GM03348 (cell line): ENCODE measurements at places on chromosomes 11 and 22.
A peak's percentile ranks its signal among the peaks of the same experiment; 100 is the strongest.

- no peak for DNase-seq
Measured at GRCh38 chr11:69257134-69257533, 36.8 kb upstream of the MYEOV start.

DNA sequence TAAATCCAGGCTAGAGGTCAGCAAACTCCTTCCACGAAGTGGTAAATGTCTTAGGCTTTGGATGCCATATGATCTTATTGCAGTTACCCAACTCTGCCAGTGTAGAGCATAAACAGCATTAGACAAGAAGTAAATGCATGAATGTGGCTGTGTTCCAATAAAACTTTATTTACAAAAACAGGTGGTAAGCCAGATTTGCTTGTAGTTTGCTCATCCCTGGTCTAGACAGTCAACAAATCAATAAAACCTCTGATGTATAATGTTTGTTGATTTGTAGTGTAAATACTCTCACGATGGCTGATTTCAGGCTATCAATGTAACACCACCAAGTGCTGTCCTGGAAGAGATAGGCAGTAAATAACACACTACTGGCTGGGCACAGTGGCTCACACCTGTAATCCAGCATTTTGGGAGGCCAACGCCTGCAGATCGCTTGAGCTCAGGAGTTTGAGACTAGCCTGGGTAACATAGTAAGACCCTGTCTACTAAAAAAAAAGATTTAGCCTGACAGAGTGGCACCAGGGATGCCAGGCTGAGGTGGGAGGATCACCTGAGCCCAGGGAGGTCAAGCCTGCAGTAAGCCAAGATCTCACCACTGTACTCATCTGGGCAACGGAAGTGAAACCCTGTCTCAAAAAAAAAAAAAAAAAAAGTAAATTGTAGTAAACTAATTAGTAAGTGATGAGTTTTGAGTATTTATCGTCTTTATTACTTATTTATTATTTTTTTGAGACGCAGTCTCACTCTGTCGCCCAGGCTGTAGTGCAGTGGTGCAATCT lies 6.9 kb upstream of the CATSPER1 start:
- no peak for DNase-seq

GRCh38 chr11:13276454-13276831 lies 1.1 kb upstream of the BMAL1 start:
- no peak for DNase-seq

DNA sequence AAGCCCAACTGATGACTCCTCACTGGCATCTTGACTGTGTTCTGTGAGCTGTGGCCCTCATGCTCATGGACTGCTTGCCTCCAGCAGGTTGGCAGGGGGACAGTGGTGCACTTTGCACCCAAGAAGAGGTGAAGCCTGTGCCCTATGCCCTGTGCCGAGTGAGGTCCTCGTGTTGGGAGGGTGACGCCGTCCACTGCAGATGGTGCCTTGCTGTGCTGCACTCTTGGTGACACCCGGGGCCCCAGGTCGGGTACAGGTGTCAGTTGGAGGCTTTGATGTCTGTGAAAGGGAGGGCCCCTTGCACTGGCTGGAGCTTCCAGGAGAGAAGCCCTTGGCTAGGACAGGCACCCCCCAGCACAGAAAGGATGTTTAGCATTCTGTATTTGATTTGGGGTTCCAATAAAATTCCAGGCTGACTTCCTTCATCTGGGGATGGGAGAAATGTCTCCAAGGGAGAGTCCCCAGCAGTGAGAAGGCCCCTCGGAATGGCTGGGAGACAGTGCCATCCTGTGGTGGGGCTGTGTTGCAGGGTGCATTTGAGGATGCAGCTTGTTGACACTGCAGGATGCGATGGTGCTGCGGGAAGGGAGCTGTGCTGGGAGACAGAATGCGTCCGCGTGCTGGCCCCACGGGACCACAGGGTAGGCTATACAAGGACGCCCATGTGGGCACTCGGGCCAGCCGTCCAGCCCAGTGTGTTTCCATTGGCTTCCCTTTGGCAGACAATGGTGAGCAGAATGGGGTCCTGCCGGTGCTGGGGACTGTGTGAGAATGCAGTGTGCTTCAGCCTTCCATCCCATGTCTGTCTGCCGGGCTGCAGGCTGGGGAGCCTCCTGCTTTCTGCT lies 2.5 kb upstream of the ZDHHC8 start:
- peak; percentile 48 for DNase-seq

GRCh38 chr22:41511521-41511968 lies 32.7 kb downstream of the POLR3H start:
- no peak for DNase-seq
